ENCODE measurements at places on chromosomes 1 and 21. TPM values are rescaled to one million over a fixed set of nuclear protein-coding genes. Genes with fewer than 3 reads are reported as not detected.

DNA sequence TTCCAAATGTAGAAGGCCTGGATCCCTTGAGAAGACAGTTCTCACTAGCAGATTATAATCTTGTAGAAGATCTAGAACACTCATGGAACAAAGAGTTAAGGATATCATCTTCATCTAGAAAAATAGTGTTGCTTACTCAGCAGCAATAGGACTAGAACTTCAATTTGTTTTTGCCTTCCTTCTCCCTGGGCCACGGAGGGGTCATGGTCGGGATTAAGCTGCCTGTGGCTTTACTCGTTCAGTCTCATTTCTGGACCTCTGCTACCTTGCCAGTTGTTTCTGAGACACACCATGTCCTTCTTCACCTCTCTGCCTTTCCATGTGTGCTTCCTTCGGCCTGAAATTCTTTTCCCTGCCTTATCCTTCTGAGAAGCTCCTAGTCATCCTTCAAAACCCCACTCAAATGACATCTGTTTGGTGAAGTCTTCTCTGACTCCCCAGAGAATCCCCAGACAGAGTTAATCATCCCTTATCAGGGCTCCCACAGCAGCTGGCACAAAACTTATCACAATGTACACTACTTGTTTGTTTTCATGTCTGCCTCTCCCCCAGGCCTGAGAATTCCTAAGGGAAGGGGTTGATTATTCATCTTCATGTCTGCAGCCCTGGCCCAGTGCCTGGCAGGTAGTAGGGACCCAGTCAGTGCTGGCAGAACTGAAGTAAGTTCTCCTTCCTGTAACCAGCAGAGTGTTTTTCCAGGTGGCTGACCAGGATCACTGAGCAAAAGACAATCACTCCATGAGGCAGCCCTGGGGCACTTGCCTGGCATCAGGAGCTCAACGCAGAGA lies 15.5 kb upstream of the SNX27 start:
- H3K36me3 ChIP-seq, result no peaks in the 10 kb centered on the region
- no peak overlapping the region for H3K4me3 ChIP-seq
- DNase-seq, result no peak
- no peaks in the 10 kb centered on the region for H3K4me1 ChIP-seq
- no peaks in the 10 kb centered on the region for H3K27me3 ChIP-seq
- H3K27ac ChIP-seq, result no peak overlapping the region

GRCh38 chr1:166876540-166876838 lies 425 bp upstream of the TADA1 start:
- H3K4me3 ChIP-seq, result peak overlapping the region; percentile 79
- H3K4me1 ChIP-seq, result peaks cover 6% of the 10 kb centered on the region
- no peaks in the 10 kb centered on the region for H3K27me3 ChIP-seq
- H3K27ac ChIP-seq, result peak overlapping the region; percentile 95
- DNase-seq, result no peak

DNA sequence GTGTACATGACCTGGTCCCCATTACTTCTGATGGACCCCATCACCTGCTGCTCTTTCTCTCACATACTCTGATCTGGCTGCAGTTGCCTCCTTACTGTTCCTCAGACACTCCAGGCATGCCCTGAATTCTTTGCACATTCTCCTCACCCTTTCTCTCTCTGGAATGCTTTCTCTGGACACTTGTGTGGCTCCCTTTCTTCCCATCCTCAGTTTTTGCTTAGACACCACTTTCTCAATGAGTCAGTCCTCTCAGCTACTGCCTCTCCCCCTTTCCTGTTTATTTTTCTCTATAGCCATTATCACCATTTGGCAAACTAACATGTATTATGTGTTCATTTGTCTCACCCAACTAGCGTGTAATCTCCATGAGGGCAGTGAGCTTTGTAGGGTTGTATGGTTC lies 28.1 kb downstream of the PLXNA2 start:
- no peak overlapping the region for H3K27ac ChIP-seq
- DNase-seq, result no peak
- H3K4me3 ChIP-seq, result no peak overlapping the region
- H3K36me3 ChIP-seq, result peaks cover 4% of the 10 kb centered on the region

The S100A7 gene
- not detected for total RNA-seq

GRCh38 chr1:59697150-59697800 lies 117.5 kb upstream of the HOOK1 start:
- H3K27ac ChIP-seq, result no peak overlapping the region
- no peaks in the 10 kb centered on the region for H3K4me1 ChIP-seq
- no peaks in the 10 kb centered on the region for H3K27me3 ChIP-seq
- no peak overlapping the region for H3K4me3 ChIP-seq
- no peaks in the 10 kb centered on the region for H3K36me3 ChIP-seq

DNA sequence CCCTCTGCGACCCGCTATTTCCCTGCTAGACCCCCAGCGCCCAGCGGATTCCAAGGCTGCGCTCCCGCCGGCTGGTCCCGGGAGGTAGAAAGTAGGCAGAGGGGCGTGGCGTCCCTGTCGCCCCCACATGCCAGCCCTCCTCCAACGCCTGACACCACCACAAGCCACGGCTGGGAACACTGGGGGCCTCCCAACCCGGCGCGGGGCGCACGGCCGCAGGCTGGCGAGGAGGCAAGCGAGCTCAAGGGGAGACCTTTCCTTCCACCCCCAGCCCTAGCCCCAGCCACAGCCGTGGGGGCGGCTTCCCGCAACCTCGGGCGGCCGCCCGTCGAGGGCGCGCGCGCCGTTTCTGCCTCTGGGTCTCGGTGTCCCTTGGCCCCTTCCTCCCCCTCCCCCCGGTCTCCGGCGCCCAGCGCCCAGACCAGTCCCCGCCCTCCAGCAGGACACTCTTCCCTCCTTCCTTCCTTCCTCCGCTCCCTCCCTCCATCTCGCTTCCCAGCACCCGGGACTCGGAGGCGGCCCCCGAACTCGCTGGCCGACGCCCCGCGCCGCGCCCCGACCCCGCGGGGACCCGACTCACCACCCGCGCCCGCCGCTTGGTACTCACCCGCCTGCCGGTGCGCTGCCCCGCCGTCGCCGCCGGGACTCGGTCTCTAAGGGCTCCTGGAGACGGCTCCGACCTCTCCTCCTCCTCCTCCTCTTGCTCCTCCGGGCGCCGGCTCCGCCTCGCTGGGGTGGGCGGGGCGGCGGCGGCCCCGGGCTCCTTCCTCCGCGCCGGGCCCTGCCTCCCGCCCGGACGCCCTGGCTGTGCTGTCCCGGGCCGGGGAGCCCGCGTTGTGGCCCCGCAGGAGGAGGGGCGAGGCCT lies at the start of gene GNG12:
Gene GNG12 (minus strand): TSS at position 731 of the 865 bp plus-strand sequence. CDS start 125,781 bp downstream, outside the sequence.
- H3K27me3 ChIP-seq, result no peaks in the 10 kb centered on the region
- H3K4me3 ChIP-seq, result peak within 1 kb of the TSS; percentile 69
- H3K27ac ChIP-seq, result peak within 1 kb of the TSS; percentile 91
- DNase-seq, result peak; percentile 82
- H3K4me1 ChIP-seq, result no peaks in the 10 kb centered on the region
- H3K36me3 ChIP-seq, result no peaks in the 10 kb centered on the region

GRCh38 chr1:178077917-178078316 lies 16.0 kb upstream of the RASAL2 start:
- H3K27me3 ChIP-seq, result no peaks in the 10 kb centered on the region
- no peak overlapping the region for H3K4me3 ChIP-seq
- no peaks in the 10 kb centered on the region for H3K4me1 ChIP-seq
- no peak for DNase-seq
- H3K27ac ChIP-seq, result no peak overlapping the region

The CATSPERE gene
- 0.22 TPM for total RNA-seq

DNA sequence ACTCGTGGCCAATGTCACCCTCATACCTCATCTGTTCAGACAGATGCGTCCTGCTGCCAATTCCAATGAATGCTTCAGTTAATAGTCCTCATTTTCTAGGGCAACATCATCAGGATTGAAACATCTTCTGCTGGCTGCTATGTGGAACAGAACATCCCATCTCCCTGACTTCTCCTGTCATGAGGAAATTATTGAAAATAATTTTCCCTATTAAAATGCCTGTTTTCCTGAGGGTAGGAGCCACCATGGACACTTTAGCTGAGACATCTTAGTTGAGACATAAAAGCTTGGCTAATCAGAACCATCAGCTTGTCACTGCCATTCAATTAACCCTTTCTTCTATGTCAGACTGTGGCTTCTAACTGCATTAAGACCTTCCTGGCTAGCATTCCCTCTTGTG lies 396.1 kb downstream of the HHAT start:
- H3K4me3 ChIP-seq, result no peak overlapping the region
- H3K27me3 ChIP-seq, result no peaks in the 10 kb centered on the region
- H3K27ac ChIP-seq, result no peak overlapping the region
- DNase-seq, result no peak

DNA sequence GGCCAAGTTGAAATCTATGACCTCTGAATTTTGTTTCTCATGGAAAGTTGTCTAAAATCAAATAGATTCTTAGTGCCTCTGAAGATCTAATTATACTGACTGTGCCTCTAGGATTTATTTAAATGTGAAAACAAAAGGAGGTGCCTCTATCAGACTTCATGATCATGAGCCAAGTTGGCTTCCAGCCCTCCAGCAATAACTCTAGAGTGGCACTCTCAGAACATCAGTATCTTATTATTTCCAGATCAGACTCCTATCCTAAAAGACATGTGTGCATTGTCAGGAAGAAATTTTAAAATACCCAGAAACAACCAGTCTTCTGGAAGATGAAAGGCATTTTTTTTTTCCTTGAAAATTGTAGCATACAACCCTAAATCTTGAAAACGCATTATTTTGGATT lies 368.0 kb downstream of the PDE4B start:
- DNase-seq, result no peak
- no peaks in the 10 kb centered on the region for H3K27me3 ChIP-seq
- H3K27ac ChIP-seq, result no peak overlapping the region
- H3K36me3 ChIP-seq, result no peaks in the 10 kb centered on the region
